Bronchial smooth muscle cell (primary cell): ENCODE measurements at places on chromosomes 16 and 17. TPM values are rescaled to one million over a fixed set of nuclear protein-coding genes. Genes with fewer than 3 reads are reported as not detected.

Gene CES4A
- total RNA-seq, result 1.1 and 3.3 TPM in 2 replicates

Gene CHAD
- not detected in 2 replicates for total RNA-seq

Gene DCAKD
- total RNA-seq, result 30.9 and 39.3 TPM in 2 replicates

Gene SLC16A11
- 0.16 and 0.26 TPM in 2 replicates for total RNA-seq

Gene ABCA6
- 31.7 and 55.2 TPM in 2 replicates for total RNA-seq

Gene PTGES3L
- total RNA-seq, result 0.16 TPM in 1 of 2 replicates, not detected in the other

Gene CCL2
- total RNA-seq, result 1.4 and 5.1 TPM in 2 replicates

Gene SPEM3
- total RNA-seq, result not detected in 2 replicates

Gene CD79B
- total RNA-seq, result 0.09 and 0.16 TPM in 2 replicates

Gene CD300LB
- total RNA-seq, result not detected in 2 replicates

Gene PVALEF
- total RNA-seq, result not detected in 2 replicates

Gene KRTAP1-5
- not detected in 2 replicates for total RNA-seq

Gene PMFBP1
- 0.26 and 0.32 TPM in 2 replicates for total RNA-seq

Gene CCL23
- total RNA-seq, result not detected in 2 replicates

Gene TPSG1
- total RNA-seq, result not detected in 2 replicates

Gene CCL5
- total RNA-seq, result not detected in 2 replicates

Gene P2RX5
- 0.43 and 1.1 TPM in 2 replicates for total RNA-seq

Gene IRX3
- total RNA-seq, result under 0.01 TPM in 1 of 2 replicates, not detected in the other

Gene BMERB1
- total RNA-seq, result 75.7 and 112 TPM in 2 replicates

Gene CHD9NB
- 2.0 and 5.5 TPM in 2 replicates for total RNA-seq

Gene RBL2
- 36.0 and 37.8 TPM in 2 replicates for total RNA-seq

Gene PTX4
- total RNA-seq, result not detected in 2 replicates

Gene SLC12A3
- under 0.01 TPM in 1 of 2 replicates, not detected in the other for total RNA-seq

Gene CRISPLD2
- 2.7 and 3.1 TPM in 2 replicates for total RNA-seq

Gene SKAP1
- not detected in 2 replicates for total RNA-seq

Gene NPIPA8
- total RNA-seq, result 0.16 and 10.9 TPM in 2 replicates

Gene LRRC75A
- 1.4 and 2.7 TPM in 2 replicates for total RNA-seq

Gene ANKRD40CL
- total RNA-seq, result not detected in 2 replicates
